ENCODE measurements at places on chromosomes 4 and X. TPM values are rescaled to one million over a fixed set of nuclear protein-coding genes. Genes with fewer than 3 reads are reported as not detected.

Gene CYP2U1
- total RNA-seq = 2.7 TPM

Gene XAGE1A
- not detected for total RNA-seq

Gene CLNK
- 0.35 TPM for total RNA-seq

Gene ART3
- total RNA-seq = 0.60 TPM

Gene GYPE
- 2.7 TPM for total RNA-seq

Gene TCP11X2
- not detected for total RNA-seq

Gene CSN1S1
- not detected for total RNA-seq

Gene UGT2B17
- total RNA-seq = not detected

Gene EXOC1L
- total RNA-seq = not detected

Gene NAP1L2
- total RNA-seq = 2.9 TPM

Gene GC
- total RNA-seq = not detected

Gene SUPT20HL2
- total RNA-seq = not detected

Gene AFAP1
- 13.8 TPM for total RNA-seq

Gene VSIG4
- not detected for total RNA-seq

Gene POU4F2
- not detected for total RNA-seq

Gene MAP3K15
- total RNA-seq = 1.1 TPM

Gene HS6ST2
- total RNA-seq = 0.26 TPM

Gene DMP1
- total RNA-seq = not detected

Gene L1CAM
- total RNA-seq = 0.16 TPM

Gene CT45A2
- total RNA-seq = not detected

Gene HTN1
- total RNA-seq = not detected

Gene LRAT
- 0.23 TPM for total RNA-seq

Gene FSTL5
- not detected for total RNA-seq

Gene GABRG1
- not detected for total RNA-seq
